ENCODE measurements at places on chromosomes 1 and 21.

DNA sequence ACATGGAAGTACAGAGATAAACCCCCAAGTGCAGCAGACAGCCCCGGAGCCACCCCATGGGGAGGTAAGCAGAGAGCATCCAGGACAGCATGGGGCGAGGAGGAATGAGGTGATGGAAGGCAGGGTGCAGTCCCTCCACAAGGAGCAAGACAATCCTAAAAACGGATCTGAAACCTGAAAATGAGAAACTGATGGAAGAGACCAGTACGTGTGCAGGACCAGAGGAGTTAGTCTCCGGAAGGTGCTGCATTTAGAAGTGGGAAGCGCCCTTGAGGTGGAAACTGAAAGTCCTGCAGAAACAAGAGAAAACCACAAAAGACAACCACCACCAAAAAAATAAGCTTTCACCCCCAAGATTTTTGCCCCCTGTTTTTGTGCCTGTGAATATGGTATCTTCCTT, 17.4 kb upstream of the DDOST start:
- DNase-seq, result no peak

GRCh38 chr1:26900001-26900814, at the start of gene GPATCH3:
GPATCH3 (minus strand) TSS chr1:26900467; CDS start chr1:26900442, 25 bp downstream.
- peak; percentile 91 for DNase-seq

GRCh38 chr1:29835406-29835805, 599.1 kb downstream of the PTPRU start:
- peak; percentile 1 for DNase-seq

GRCh38 chr1:240538776-240539430, 73.1 kb downstream of the GREM2 start:
- DNase-seq, result no peak

- DNase-seq, result no peak
Observed at GRCh38 chr1:18166929-18167328, 59.3 kb downstream of the IGSF21 start.

DNA sequence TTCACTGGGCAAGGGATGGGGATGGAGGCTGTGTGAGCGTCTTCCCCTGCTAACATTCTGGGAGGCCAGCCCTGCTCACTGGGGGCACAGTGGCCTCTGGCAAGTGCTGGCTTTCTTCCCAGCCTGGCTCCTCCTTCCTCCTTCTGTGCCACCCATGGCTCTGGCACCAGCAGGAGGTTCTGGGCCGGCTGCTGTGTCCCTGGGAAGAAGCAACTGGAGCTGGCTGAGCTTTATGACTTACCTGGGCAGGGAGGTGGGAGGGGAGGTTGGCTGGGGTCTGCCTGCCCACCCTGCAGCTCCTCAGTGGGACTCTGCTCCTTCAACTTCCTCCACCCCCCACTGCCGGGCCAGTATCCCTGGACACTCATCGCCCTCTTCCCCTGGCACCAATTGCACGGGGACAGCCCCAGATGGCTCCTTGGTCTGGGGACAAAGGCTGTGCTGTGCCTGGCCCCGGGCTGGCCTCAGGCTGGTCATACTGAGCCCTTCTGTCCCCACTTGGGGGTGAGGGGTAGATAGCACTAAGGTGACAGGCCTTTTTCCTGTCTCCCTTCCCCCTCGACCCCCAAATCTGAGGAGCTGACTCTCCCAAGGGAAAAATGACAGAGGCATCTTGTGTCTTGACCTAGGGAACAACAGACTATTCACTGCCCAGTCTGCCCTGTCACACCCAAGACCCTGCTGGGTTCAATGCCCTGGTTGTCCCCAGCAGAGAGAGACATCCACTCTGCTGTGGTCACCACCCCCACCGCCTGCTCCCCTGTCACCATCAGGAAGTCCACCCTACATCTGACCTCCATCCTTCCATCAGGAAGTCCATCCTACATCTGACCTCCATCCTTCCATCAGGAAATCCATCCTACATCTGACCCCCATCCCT, 14.4 kb downstream of the CDK18 start:
- DNase-seq, result no peak

DNA sequence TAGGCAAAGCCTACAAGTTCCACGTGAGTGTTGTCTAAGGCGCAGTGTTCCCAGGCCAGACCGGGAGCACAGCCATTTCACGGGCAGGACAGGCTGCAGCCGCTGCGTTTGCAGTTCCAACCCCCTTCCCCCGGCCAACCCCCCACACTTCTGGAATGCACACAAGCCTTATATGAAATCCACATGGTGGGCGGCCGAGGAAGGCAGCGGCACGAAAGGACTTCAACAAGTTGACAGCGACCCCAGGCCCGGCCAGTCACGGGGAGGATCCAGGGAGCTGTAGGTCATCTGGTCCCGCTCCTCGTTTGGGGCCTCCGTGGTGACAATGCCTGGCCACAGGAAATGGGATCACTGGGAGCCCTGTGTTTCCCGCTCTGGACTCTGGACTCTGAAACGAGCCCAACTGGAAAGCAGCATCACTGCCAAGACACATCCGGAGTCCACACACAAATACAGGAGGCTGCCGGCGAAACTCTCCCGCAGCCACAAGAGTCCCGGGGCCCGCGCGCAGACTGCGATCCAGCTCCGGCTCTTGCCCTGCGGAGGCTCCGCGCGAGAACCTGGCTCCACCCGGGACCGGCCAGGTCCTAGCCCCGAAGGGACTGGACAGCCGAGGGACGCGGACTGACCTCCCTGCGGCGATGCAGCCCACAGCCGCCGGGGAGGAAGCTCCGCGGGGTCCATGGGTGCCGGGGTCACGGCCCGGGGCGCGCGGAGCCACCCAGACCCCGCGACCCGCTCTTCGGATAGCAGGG, 794 bp downstream of the NID1 start:
- DNase-seq, result peak; percentile 68

DNA sequence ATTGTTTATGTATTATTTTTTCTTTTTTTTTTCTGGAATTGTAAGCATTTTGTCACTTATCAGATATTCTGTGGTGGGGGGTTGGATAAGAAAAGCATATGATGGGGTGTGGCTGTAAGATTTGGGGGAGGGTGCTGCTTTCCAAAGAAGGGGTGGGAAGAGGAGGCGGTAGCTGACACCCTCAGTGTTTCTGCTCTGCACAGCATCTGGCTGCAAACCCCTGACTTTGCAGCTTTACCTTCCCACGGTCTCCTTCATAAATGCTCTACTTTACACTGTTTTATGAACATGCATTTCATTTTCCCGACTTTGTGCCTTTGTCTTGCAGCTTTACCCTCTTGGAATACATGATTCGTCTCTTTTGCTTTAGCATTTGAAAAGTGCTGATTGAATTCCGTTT, 7.6 kb downstream of the FMN2 start:
- no peak for DNase-seq

DNA sequence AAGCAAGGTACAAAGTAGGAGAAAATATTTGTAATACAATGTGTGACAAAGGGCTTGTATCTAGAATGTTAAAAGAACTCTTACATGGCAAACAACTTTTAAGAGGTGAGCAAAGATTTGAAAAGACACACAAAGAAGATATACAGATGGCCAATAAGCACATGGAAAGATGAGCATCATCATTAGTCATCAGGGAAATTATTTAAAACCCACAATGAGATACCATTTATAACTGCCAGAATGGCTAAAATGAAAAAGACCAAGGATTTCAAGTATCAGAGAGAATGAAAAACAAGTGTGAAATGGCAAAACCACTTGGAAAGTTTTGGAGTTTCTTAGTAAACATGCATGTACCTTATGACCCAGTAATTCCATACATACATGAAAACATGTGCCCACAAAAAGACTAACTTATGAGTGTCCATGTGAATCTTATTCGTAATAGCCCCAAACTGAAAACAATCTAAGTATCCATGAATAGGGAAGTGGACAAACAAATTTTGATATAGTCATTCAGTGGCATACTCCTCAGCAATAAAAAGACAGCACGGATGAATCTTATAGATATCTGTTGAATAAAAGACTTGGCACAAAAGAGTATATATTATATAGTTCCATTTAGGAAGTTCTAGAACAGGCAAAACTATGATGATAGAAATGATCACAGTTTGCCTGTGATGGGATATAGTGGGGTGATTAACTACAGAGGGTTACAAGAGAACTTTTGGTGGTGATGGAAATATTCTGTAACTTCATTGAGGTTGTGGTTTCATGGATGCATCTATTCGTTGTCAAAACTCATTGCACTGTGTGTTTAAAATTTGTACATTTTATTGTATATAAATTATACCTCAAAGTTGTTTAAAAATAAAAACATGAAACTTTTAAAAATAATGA, 82.0 kb downstream of the DISP1 start:
- DNase-seq, result no peak

DNA sequence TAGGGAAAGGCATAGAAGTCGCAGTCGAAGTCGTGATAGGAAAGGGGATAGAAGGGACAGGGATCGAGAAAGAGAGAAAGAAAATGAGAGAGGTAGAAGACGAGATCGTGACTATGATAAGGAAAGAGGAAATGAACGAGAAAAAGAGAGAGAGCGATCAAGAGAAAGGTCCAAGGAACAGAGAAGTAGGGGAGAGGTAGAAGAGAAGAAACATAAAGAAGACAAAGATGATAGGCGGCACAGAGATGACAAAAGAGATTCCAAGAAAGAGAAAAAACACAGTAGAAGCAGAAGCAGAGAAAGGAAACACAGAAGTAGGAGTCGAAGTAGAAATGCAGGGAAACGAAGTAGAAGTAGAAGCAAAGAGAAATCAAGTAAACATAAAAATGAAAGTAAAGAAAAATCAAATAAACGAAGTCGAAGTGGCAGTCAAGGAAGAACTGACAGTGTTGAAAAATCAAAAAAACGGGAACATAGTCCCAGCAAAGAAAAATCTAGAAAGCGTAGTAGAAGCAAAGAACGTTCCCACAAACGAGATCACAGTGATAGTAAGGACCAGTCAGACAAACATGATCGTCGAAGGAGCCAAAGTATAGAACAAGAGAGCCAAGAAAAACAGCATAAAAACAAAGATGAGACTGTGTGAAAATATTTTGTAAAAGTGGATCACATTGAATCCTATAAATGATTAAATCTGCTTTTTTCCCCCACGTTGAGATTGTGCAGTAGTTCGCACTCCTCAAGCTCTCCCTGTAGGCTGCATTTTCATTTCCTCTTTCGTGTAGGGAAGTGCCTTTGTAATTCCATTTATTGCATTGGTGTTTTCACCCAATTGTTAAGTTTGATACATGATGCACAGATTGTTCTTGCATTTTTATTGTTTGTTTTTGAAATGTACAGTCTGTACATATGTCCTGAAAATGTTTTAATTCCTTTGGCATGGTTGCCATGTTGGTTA, 7.5 kb downstream of the PRPF38B start:
- DNase-seq, result no peak

DNA sequence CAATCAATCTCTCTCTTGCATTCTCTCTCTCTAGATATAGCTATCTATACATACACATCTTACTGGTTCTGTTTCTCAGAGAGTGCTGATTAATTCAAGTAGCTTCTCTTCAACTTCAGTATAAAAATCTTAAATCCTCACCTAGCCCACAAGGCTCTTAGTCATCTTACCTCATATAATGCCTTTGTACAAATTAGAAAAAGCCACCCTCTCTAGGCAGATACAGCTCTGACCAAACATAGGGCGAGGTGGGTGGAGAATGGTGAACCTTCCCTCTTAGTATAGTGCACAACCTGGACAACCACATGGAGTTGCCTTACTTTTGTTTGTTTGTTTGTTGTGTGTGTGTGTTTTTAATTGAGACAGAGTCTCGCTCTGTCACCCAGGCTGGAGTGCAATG, 5.1 kb upstream of the INAVA start:
- DNase-seq, result no peak

GRCh38 chr1:170307426-170307825, 161.7 kb downstream of the NTMT2 start:
- DNase-seq, result peak; percentile 51

Data from D341Med (cell line).